ENCODE measurements at places on chromosomes 4 and X.

- H3K36me3 ChIP-seq = no peaks in the 10 kb centered on the region
- H3K27me3 ChIP-seq = no peaks in the 10 kb centered on the region
- H3K4me3 ChIP-seq = no peak overlapping the region
- H3K27ac ChIP-seq = no peak overlapping the region
- DNase-seq = no peak
Observed at GRCh38 chr4:3643518-3644433, 111.6 kb upstream of the LRPAP1 start.

GRCh38 chrX:151030845-151031244 lies 47.7 kb downstream of the HMGB3 start:
- H3K4me3 ChIP-seq = no peak overlapping the region
- H3K36me3 ChIP-seq = no peaks in the 10 kb centered on the region
- no peak for DNase-seq
- H3K27ac ChIP-seq = no peak overlapping the region

GRCh38 chrX:54494166-54494988 lies 1.7 kb downstream of the FGD1 start:
- H3K4me3 ChIP-seq = peak overlapping the region; percentile 42
- H3K4me1 ChIP-seq = no peaks in the 10 kb centered on the region
- H3K27ac ChIP-seq = no peak overlapping the region
- no peaks in the 10 kb centered on the region for H3K36me3 ChIP-seq
- H3K27me3 ChIP-seq = no peaks in the 10 kb centered on the region

DNA sequence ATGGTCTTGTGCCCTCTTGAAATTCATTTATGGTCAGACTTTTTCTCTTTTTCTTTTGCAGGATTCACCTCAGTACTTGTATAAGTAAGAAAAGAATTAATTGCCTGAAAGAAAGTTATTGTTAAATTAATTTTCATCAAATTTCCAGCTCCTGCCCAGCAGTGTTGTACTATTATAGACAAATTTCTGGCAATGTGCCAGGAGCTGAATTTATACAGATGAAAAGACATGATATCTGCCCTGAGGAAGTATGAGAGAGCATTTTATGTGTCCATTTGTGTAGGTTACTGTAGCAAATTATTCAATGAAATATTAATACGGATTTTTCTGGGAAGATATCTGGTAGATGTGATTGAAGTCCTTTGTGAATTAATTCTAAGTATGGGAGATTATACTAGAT lies 2371.5 kb upstream of the TENM3 start:
- H3K4me1 ChIP-seq = no peaks in the 10 kb centered on the region
- H3K36me3 ChIP-seq = no peaks in the 10 kb centered on the region
- DNase-seq = no peak
- H3K27me3 ChIP-seq = no peaks in the 10 kb centered on the region
- no peak overlapping the region for H3K4me3 ChIP-seq

GRCh38 chr4:1958276-1959103 lies 50.3 kb downstream of the NELFA start:
- no peak for DNase-seq
- H3K4me1 ChIP-seq = no peaks in the 10 kb centered on the region
- H3K4me3 ChIP-seq = no peak overlapping the region
- no peak overlapping the region for H3K27ac ChIP-seq
- peaks cover 17% of the 10 kb centered on the region for H3K36me3 ChIP-seq
- H3K27me3 ChIP-seq = no peaks in the 10 kb centered on the region

GRCh38 chr4:186780291-186781031 lies 56.8 kb upstream of the FAT1 start:
- DNase-seq = no peak
- no peak overlapping the region for H3K4me3 ChIP-seq
- no peaks in the 10 kb centered on the region for H3K27me3 ChIP-seq
- no peaks in the 10 kb centered on the region for H3K4me1 ChIP-seq
- H3K27ac ChIP-seq = no peak overlapping the region

DNA sequence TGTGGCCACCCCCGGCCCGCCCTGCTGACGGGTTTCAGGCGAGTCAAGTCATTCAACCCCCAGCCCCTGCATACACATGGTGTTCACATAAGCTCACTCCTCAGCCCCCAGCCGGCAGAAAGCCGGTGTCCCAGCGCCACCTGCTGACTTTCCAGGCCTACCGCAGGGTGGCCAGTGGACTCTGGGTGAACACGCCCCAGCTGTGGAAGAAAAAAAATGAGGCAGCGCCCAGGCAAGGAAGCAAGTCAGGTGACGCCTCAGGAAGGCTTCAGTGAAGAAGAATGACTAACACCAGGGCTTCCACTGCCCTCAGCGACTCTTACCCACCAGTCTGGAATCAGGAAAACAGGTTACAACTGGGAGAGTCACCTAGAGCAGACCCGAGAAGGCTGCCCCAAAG lies 15.8 kb downstream of the BCAP31 start:
- H3K4me3 ChIP-seq = no peak overlapping the region
- peak overlapping the region; percentile 36 for H3K27ac ChIP-seq
- DNase-seq = peak; percentile 75
- H3K36me3 ChIP-seq = no peaks in the 10 kb centered on the region
- no peaks in the 10 kb centered on the region for H3K27me3 ChIP-seq
- peaks cover 40% of the 10 kb centered on the region for H3K4me1 ChIP-seq

- H3K4me1 ChIP-seq = peaks cover 9% of the 10 kb centered on the region
- H3K4me3 ChIP-seq = peak overlapping the region; percentile 35
- peak overlapping the region; percentile 54 for H3K27ac ChIP-seq
- no peaks in the 10 kb centered on the region for H3K36me3 ChIP-seq
- DNase-seq = no peak
Observed at GRCh38 chrX:154019061-154019621, 561 bp downstream of the IRAK1 start.

DNA sequence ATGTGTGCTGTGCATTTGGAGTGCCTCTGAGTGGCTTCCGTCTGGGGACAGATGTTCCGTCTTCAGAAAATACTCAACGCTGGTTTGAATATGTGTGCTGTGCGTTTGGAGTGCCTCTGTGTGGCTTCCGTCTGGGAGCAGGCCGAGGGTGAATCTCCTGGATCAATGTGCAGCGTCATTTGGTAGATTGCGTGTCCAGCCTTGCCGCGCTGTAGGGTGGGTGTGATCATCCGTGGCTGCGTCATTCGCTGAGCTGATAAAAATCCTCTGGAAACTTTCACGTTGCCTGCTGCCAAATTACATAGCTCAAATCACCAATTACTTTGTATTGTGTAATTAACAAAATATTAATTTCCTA lies 12.1 kb downstream of the UVSSA start:
- H3K36me3 ChIP-seq = peaks cover 8% of the 10 kb centered on the region
- no peak overlapping the region for H3K27ac ChIP-seq
- H3K27me3 ChIP-seq = no peaks in the 10 kb centered on the region
- no peak overlapping the region for H3K4me3 ChIP-seq
- no peak for DNase-seq

- no peaks in the 10 kb centered on the region for H3K27me3 ChIP-seq
- no peaks in the 10 kb centered on the region for H3K4me1 ChIP-seq
- H3K4me3 ChIP-seq = no peak overlapping the region
- H3K36me3 ChIP-seq = no peaks in the 10 kb centered on the region
Observed at GRCh38 chr4:178633263-178633662, 1191.0 kb upstream of the AGA start.

DNA sequence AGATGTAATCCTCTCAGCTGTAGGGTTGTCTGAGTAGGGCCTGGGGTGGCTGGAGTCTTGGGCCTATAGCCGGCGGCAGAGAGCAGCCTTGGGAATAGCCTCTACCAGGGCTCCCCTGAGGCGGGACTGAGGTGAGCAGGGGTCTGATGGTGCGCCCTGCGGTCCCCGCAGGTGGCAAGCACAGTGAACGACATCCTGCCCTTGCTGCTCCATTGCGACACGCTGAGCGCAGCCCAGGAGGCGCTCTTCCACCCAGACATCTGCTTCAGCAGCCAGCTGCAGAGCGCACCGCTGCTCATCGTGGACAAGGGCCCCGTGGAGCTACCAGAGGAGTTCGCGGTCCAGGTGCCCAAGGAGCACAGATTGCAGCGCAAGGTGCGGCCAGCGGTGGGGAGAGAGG lies 317.0 kb downstream of the ADGRL3 start:
- H3K36me3 ChIP-seq = no peaks in the 10 kb centered on the region
- H3K4me1 ChIP-seq = no peaks in the 10 kb centered on the region
- DNase-seq = no peak

DNA sequence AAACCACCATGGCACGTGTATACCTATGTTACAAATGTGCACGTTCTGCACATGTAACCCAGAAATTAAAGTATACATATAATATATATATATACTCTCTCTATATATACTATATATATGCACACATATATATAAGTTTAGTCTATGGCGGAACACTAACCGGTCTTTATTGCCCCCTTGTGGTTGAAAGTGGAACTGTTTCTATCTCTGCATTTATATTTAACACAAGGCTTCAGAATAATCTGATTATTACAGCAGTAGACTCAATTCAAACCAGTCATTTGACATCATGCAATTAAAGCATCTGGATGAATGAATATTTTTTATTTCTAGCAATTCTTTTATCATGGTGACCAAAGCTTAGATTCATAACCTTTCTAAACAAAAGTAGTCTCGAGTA lies 14.6 kb downstream of the RAB9B start:
- no peak overlapping the region for H3K27ac ChIP-seq
- DNase-seq = no peak
- no peaks in the 10 kb centered on the region for H3K27me3 ChIP-seq
- H3K36me3 ChIP-seq = no peaks in the 10 kb centered on the region
- no peaks in the 10 kb centered on the region for H3K4me1 ChIP-seq

- peak; percentile 29 for DNase-seq
- peaks cover 50% of the 10 kb centered on the region for H3K4me1 ChIP-seq
- no peak overlapping the region for H3K27ac ChIP-seq
Observed at GRCh38 chr4:54683616-54684346, 26.0 kb downstream of the KIT start.

GRCh38 chr4:89715631-89716030 lies 121.3 kb downstream of the SNCA start:
- H3K4me1 ChIP-seq = peaks cover 3% of the 10 kb centered on the region
- no peaks in the 10 kb centered on the region for H3K27me3 ChIP-seq
- no peak overlapping the region for H3K27ac ChIP-seq
- H3K4me3 ChIP-seq = no peak overlapping the region
- no peaks in the 10 kb centered on the region for H3K36me3 ChIP-seq
- DNase-seq = no peak

- no peaks in the 10 kb centered on the region for H3K36me3 ChIP-seq
- no peaks in the 10 kb centered on the region for H3K27me3 ChIP-seq
- no peak overlapping the region for H3K4me3 ChIP-seq
- no peak for DNase-seq
- H3K27ac ChIP-seq = no peak overlapping the region
- H3K4me1 ChIP-seq = peaks cover 23% of the 10 kb centered on the region
Observed at GRCh38 chr4:113634081-113634969, 127.2 kb downstream of the CAMK2D start.

GRCh38 chr4:173146456-173146855 lies 22.2 kb upstream of the GALNT7 start:
- no peak overlapping the region for H3K27ac ChIP-seq
- no peaks in the 10 kb centered on the region for H3K27me3 ChIP-seq
- H3K4me3 ChIP-seq = no peak overlapping the region
- no peaks in the 10 kb centered on the region for H3K36me3 ChIP-seq
- no peak for DNase-seq
- no peaks in the 10 kb centered on the region for H3K4me1 ChIP-seq

GRCh38 chr4:63529581-63530337 lies 879.5 kb downstream of the TECRL start:
- no peak for DNase-seq
- no peaks in the 10 kb centered on the region for H3K4me1 ChIP-seq
- no peaks in the 10 kb centered on the region for H3K36me3 ChIP-seq
- H3K4me3 ChIP-seq = no peak overlapping the region

- H3K27ac ChIP-seq = no peak overlapping the region
- no peaks in the 10 kb centered on the region for H3K36me3 ChIP-seq
- H3K27me3 ChIP-seq = no peaks in the 10 kb centered on the region
- no peaks in the 10 kb centered on the region for H3K4me1 ChIP-seq
- no peak overlapping the region for H3K4me3 ChIP-seq
- no peak for DNase-seq
Observed at GRCh38 chrX:116135277-116135676, 35.3 kb upstream of the AGTR2 start.

- DNase-seq = peak; percentile 39
- H3K27me3 ChIP-seq = no peaks in the 10 kb centered on the region
- no peaks in the 10 kb centered on the region for H3K4me1 ChIP-seq
Observed at GRCh38 chr4:111773858-111774257, 371.4 kb upstream of the FAM241A start.

DNA sequence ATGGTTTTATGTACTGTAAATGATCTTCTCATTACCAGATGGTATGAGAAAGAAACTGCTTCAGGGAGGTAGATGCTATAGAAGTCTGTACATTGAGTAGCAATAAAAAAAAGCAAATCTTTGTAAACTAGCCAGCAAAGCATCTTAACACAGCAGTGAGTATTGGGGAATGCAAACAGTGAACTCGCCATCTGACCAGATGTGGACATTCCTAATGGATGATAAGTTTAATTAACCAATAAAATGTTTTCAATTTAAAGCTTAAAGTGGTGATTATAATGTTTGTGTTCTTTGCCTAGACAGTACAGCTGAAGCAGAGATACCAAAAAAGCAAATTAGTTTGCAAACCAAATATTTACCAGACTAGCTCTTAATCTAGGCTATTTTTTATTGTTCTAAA lies 1144.2 kb downstream of the FAT4 start:
- no peak for DNase-seq
- H3K4me1 ChIP-seq = no peaks in the 10 kb centered on the region
- H3K36me3 ChIP-seq = no peaks in the 10 kb centered on the region
- H3K27ac ChIP-seq = no peak overlapping the region
- H3K4me3 ChIP-seq = no peak overlapping the region
- H3K27me3 ChIP-seq = no peaks in the 10 kb centered on the region

GRCh38 chr4:52824270-52824602 lies 37.9 kb upstream of the RASL11B start:
- no peak for DNase-seq
- no peak overlapping the region for H3K27ac ChIP-seq
- no peak overlapping the region for H3K4me3 ChIP-seq
- no peaks in the 10 kb centered on the region for H3K27me3 ChIP-seq
- H3K36me3 ChIP-seq = no peaks in the 10 kb centered on the region
- H3K4me1 ChIP-seq = peaks cover 3% of the 10 kb centered on the region

DNA sequence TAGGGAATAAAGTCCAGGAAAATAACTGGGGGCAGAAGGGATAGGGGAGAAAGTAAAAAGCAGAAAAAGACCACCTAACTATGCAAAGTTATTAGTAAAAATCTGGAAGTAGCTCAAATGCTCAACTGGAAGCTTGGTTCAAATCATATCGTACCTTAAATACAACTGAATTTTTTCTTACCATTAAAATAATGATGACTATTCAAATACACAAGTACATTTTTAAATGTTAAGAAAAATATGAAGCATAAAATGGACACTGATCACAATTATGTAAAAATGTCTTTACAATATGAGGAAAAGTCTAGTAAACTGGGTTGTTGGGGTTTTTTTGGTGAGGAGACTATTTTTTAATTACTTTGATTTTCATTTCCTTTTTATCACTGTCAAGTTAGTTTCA lies 3.1 kb downstream of the BRWD3 start:
- no peaks in the 10 kb centered on the region for H3K27me3 ChIP-seq

Data from thyroid gland (tissue), 4 donors.